Sigmoid colon (tissue), 7 donors: ENCODE measurements at places on chromosomes 16 and 17.

DNA sequence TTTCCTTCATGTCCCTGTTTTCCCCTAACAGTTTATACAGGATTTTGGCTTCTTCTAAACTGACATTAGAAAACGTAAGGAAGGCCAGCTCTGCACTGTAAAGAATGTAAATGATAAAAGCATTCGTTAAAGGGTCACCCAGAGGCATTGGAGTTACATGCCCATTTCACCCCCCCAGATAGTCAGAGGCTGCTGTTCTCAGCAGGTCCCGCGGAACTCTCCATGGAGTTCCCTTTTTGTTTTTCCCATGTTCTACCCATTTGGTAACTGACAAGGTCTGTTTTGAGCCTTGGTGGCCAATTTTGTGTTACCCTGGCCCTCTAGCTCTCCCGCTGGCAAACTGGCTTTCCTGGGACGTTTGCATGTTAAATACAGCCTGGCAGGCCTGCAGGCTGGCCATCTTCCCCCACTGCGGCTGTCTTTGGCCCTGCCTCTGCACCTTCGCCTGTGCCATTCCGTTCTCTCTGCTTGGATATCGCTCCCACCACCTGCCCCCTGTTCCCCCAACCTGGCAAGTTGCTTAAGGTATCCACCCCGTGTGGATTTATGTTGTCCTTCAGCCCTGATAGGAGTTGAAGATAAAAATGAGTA, 49.7 kb downstream of the EPN2 start:
- no peak for DNase-seq

DNA sequence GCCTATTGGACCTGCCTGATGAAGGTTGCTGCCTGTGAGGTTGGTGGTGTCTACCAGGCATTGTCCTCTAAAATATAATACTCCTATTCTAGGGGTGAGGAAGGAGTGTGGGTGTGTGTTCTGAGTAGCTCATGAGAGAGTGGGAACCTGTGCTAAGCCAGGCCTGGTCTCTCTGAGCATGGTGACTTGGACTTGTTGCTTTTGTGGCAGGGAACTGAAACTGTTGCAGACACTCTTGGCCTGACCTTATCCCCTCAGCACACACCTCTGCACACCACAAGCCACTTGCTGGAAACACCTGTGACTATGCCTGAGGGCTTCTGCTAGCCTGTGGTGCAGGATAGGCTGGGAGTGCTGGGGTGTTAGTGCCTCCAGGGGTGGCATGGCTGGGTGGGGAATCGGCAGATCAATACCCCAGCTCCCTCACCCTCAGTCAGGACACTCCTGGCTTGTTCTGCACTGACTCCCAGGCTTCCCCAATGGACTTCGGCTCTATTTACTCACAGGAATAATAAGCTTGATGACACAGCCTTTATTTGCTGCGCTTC, 29.9 kb downstream of the PLCG2 start:
- DNase-seq = no peak

- DNase-seq = no peak
Observed at GRCh38 chr16:6038941-6039645, 941.5 kb upstream of the EEF2KMT start.

DNA sequence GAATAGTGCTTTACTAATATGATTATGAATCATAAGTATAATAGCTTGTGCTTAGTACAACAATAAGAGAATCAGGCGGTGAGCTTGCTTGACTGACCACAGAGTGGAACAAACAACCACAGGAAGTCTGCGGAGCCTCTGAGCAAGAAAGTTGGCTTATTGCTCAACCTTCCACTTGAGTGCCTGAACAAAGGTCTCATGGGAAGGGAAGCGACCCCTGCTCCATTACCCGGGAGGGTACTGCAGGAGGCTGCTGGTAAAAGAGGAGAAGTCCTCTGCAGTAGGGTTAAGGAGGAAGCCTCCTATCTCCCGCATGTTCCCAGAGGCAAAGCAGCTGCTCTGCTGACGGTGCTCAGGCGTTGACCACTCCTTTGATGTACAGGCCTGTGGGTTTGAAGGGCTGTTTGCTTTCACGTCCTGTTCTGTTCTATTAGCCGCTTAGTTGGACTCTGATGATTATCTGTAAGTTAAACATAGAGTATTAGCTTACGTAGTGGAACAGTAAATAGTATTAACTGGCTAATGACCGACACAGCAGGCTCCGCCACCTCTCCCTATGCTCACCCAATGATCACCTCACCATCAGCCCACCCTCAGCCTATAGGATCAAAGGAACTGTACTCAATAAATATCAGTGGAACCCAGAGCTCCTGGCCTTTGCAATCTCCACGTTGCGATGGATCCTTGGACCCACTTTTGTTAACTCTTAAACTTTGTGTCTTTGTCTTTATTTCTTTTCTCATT, 17.5 kb downstream of the ALOX15B start:
- peak; percentile 75 for DNase-seq

DNA sequence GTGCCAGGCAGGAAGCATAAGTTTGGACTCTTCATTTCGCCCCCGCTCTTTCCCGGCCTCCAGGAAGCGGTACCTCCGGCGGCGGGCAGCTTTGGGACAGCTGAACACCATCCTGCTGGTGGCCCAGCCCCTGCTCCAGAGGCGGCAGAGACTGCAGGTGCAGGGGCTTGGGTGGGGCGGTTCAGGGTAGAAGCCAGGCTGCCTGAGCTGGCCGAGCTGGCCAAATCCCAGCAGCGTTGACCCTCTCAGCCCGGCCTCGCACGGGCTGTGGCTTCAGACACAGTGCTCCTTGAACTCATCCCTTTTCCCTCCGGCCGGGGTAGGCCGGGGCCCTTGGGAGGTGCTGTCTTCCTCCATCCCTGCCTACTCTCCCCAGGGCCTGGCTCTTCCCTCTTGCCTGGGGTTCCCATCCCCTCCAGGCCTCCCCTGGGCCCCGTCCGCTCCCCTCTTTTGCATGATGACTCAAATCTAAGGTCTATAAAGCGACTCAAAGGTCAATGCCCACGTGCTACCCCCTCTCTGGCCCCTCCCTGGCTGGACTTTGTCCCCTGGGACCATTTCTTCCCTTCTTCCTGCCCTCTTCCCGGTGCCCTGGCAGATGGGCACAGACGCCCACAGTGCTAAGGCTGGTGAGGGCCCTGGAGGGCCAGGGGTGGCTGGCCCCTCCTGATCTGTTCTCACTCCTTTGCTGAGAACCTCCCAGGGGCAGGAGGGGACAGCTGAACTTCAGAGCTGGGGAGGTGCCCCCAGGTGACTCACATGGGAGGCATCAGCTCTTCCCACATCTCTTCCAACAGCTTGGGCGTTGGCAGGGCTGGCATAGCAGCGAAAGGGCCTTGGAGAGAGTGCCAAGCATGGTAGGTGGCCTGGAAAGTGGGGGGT, 22.7 kb downstream of the MYO15B start:
- no peak for DNase-seq

GRCh38 chr17:50719924-50720794, 756 bp downstream of the LUC7L3 start:
- no peak for DNase-seq

DNA sequence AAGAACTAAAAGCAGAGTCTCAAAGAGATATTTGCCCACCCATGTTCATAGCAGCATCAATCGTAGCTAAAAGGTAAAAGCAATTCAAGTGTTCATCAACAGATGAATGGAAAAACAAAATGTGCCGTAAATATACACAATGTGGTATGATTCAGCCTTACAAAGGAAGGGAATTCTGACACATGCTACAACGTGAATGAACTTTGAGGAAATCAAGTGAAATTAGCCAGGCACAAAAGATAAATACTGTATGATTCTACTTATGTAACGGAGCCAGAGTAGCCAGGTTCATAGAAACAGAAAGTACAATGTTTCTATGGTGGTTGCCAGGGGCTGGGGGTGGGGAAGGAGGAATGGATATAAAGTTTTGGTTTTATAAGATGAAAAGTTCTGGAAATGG, 57.8 kb upstream of the IL34 start:
- no peak for DNase-seq

DNA sequence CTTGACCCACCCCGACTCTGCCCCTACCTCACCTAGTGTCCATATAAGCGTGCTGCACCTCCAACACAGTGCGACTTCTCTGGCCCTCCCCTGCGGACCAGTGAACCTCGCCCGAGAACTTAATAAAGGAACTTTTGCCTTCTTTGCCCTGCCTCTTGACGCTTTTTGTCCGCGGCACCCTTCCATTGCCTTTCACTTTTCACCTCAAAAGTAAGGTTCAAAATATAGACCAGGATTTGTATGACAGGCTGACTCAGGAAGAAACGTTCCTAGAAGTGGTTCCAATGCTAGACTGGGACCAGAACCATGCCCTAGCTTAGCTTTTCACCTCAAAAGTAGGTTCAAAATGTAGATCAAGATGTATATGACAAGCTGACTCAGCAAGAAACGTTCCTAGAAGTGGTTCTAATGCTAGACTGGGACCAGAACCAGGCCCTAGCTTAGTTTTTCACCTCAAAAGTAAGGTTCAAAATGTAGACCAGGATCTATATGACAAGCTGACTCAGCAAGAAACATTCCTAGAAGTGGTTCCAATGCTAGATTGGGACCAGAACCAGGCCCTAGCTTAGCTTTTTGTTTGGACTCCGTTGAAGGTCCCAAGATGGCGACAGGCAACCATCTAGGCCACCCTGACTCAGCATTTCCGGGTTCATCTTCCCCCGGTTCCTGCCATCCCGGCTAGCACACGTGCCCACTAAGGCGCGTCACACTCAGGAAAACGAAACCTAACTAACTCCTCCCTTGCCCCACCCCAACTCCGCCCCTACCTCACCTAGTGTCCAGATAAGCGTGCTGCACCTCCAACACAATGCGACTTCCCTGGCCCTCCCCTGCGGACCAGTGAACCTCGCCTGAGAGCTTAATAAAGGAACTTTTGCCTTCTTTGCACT, 51.0 kb upstream of the TMEM97 start:
- no peak for DNase-seq

GRCh38 chr16:2470603-2471015, 488 bp upstream of the NTN3 start:
- no peak for DNase-seq

DNA sequence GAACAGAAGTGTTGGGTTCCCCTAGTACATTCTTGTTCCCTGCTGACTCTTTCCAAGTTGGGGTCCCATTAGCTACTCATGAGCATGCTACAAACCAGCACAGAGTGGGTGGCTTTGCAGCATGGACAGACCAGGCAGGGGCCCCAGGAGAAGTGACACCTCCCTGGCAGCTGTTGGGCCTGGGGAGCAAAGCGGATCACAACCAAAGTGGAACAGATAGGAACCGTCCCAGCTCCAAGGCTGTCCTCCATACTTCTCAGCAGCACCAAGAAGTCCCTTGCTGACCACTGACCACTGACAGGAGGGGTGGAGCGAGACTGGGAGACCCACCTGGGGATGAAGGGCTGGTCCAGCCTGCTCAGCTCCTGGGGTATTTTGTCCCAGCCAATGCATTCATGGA, 12.4 kb upstream of the GFAP start:
- DNase-seq = no peak

DNA sequence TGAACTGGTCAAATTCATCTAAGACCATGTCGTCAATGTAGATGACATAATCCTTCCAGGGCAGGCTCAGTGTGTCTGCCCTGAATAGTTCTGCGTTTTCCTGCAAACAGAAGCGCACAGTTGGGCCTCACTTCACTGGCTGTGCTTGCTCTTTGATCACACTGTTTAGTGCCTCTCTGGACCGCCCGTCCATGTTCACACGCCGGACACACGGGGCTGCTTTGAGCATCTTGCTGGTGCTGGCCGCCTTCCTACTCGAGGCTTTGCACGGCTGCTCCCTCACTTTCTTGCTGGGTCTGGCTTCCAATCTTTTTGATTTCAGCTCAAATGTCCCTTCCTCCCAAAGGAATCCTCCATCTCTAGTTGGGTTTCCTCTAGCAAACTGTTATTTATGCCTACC, 37.4 kb downstream of the DNAH17 start:
- peak; percentile 39 for DNase-seq

DNA sequence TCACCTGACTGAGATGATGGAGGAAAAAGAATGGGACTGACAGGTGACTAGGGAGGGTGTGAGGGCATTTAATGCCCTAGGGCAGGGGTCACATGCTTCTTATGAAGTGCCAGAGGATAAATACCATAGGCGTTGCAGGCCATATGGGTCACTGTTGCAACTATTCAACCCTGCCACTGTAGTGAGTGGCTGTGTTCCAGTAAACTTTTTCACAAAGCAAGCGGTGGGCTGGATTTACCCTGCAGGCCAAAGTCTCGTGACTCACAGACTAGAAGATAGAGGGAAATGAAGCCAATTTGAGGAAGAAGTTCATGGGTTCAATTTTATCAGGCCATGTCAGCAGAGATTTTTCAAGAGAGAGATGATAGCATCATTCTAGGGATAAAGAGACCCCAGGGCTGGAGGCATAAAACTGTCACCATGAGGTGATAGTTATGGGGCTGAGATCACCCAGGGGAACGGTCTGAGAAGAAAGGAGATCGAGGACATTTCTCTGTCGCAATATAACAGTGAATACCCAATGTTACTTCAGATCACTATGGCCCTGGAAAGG, 8.6 kb downstream of the ARHGAP17 start:
- DNase-seq = no peak

- DNase-seq = no peak
Observed at GRCh38 chr16:14205666-14206065, 134.5 kb downstream of the MRTFB start.

- DNase-seq = peak; percentile 66
Observed at GRCh38 chr16:4689864-4690704, 3.3 kb upstream of the NUDT16L1 start.
